ENCODE measurements at places on chromosomes 11 and 22. TPM values are rescaled to one million over a fixed set of nuclear protein-coding genes. Genes with fewer than 3 reads are reported as not detected.

The RFPL3 gene
- total RNA-seq: not detected

The UBE2L3 gene
- 84.4 TPM for total RNA-seq

The C11orf91 gene
- not detected for total RNA-seq

The PTPMT1 gene
- total RNA-seq: 166 TPM

The GRAMD1B gene
- total RNA-seq: not detected

The MAPK8IP2 gene
- total RNA-seq: 0.72 TPM

The TMPRSS13 gene
- 0.70 TPM for total RNA-seq
